IgD-negative memory B cell (primary cell): ENCODE measurements at places on chromosomes 16 and 17. TPM values are rescaled to one million over a fixed set of nuclear protein-coding genes. Genes with fewer than 3 reads are reported as not detected.

Gene C16orf89
- polyA plus RNA-seq, result not detected

Gene TMEM238L
- polyA plus RNA-seq, result not detected

Gene PRDM7
- not detected for polyA plus RNA-seq

Gene KIF19
- 0.33 TPM for polyA plus RNA-seq

Gene PARD6A
- polyA plus RNA-seq, result 18.5 TPM

Gene IL21R
- polyA plus RNA-seq, result 2.2 TPM

Gene KRTAP1-5
- not detected for polyA plus RNA-seq

Gene CD300C
- polyA plus RNA-seq, result 1.6 TPM

Gene AOC2
- not detected for polyA plus RNA-seq

Gene TLCD2
- not detected for polyA plus RNA-seq

Gene ITGAD
- not detected for polyA plus RNA-seq

Gene EFTUD2
- polyA plus RNA-seq, result 67.1 TPM

Gene KCNJ18
- not detected for polyA plus RNA-seq

Gene SLC35G6
- polyA plus RNA-seq, result not detected

Gene WSCD1
- polyA plus RNA-seq, result not detected

Gene LITAFD
- polyA plus RNA-seq, result not detected

Gene GPR142
- not detected for polyA plus RNA-seq

Gene GFAP
- 0.45 TPM for polyA plus RNA-seq

Gene FDXR
- polyA plus RNA-seq, result 5.9 TPM

Gene TP53TG3F
- not detected for polyA plus RNA-seq

Gene PRR35
- polyA plus RNA-seq, result not detected

Gene TRAPPC1
- polyA plus RNA-seq, result 220 TPM

Gene GP1BA
- 0.26 TPM for polyA plus RNA-seq

Gene TBC1D3
- polyA plus RNA-seq, result not detected
